ENCODE measurements at places on chromosomes 2 and 18.
A peak's percentile ranks its signal among the peaks of the same experiment; 100 is the strongest.

- DNase-seq: no peak
These were observed 3.9 kb upstream of the KLHL29 start for GRCh38 chr2:23381084-23381483.

DNA sequence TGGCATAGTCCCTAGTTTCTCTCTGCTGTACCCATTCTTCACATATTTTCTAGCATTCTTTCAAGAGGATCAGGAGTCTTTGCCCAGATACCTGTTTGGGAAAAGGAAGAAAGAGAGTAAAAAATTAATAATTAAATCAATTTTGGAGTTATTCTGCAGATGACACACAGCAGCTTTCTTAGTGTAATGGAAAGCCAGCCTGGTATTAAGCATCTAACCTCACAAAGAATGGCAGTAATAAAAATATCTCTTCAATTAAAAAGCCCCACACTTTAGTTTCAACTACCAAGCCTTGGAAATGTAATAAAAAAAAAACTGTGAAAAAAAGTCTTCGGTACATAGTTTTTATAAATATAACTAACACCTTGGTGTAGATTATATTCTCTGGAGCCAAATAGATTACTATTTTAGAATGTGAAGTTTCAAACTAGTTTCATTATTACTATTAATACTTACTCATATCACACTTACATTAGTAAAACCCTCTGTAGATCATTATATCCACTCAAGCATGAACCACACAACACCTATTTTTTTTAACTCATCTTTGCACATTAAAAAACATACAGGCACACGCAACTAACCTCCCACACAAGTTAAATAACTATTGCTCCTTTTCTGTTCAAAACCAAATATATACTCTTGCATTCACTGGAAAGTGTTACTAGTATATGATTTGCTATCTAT, 90.9 kb downstream of the GPD2 start:
- DNase-seq: no peak

- peak; percentile 76 for DNase-seq
These were observed 23.7 kb downstream of the TMEM127 start for GRCh38 chr2:96241900-96242611.

DNA sequence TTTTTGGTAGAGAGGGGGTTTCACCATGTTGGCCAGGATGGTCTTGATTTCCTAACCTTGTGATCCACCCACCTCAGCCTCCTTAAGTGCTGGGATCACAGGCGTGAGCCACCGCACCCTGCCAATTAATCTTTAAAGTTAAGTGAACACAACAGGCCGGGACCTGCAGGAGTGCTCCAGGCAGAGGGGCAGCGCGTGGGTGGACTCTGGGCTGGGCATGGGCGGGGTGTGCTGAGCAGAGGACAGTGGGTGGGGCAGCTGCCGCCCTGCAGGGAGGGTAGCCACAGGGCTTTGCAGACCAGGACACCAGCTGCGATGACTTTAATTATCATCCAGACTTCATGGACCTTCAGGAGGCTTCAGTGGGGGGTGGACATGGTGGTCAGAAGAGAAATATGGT, 8.8 kb upstream of the GPR148 start:
- DNase-seq: no peak

- DNase-seq: no peak
These were observed 515 bp downstream of the TSHZ1 start for GRCh38 chr18:75211002-75211621.

- no peak for DNase-seq
These were observed 176.1 kb downstream of the SH3BP4 start for GRCh38 chr2:235127931-235128330.

GRCh38 chr18:45792506-45793263, 32.8 kb upstream of the SIGLEC15 start:
- no peak for DNase-seq

DNA sequence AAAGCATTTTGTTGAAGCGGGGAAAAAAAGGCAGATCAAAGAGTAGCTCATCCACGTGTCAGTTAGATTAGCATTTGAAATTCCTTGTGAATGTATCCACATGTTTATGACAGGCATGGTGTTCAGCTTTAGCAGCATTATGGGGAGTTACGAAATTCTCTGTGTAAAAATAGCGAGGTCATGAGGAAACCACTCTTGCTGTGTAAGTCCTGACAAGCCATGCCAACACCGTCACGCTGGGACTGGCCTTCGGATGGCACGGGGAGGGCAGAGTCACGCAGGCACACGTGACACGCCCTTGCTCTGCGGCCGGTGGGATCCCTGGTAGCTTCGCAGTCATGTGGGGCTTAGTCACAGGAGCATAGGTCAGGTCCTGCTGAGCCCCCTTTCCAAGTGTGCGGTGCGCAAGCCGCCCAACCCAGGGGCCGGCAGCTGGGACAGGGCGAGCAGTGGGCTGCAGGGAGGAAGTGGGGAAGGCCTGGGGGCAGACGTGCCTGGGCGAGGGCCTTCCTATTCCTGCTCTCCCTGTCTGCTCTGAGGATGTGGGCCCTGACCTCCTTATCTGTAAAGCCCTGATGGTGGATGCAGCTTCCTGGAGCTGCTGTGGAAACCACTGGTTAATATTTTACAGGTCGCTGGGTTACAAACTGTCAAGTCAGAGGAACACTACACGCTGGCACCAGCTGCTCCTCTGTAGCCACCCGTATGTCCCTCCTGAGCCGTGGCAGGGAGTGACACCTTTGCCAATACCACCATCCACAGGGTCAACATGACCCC, 18.0 kb downstream of the MBP start:
- peak; percentile 68 for DNase-seq
